ENCODE measurements at places on chromosomes 12 and 14.
A peak's percentile ranks its signal among the peaks of the same experiment; 100 is the strongest.

DNA sequence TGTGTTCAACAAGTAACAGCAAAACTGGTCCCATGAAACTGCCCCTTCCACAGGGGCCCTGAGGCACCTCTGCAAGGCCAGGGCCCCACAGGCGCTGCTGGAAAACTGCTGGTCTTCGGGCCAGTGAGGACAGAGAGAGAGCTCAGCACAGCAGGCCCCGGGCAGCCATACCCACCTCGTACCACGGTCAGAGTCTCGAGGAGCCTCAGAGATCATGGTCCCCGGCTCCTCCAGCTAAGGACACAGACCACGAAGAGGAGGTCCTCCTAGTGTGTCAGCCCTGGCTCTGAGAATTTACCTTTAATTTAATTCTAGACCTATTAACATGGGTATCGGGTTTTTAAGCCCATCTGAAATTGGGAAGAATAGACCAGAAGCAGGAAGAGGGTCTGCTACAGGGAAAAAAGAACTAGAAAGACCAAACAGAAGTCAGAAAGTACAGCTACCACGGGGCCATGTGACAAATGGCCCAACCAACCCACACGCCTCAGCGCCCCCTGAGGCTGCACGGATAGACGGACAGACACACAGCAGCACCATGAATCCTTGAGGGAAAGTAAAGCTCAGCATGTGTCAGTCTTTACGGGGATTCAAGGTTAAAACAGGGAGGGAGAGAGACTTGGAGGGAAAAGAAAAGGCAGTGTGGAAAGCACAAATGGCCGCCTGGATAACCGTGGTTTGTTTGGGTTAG is 22.9 kb downstream of the ANKRD9 start:
- DNase-seq, result no peak

DNA sequence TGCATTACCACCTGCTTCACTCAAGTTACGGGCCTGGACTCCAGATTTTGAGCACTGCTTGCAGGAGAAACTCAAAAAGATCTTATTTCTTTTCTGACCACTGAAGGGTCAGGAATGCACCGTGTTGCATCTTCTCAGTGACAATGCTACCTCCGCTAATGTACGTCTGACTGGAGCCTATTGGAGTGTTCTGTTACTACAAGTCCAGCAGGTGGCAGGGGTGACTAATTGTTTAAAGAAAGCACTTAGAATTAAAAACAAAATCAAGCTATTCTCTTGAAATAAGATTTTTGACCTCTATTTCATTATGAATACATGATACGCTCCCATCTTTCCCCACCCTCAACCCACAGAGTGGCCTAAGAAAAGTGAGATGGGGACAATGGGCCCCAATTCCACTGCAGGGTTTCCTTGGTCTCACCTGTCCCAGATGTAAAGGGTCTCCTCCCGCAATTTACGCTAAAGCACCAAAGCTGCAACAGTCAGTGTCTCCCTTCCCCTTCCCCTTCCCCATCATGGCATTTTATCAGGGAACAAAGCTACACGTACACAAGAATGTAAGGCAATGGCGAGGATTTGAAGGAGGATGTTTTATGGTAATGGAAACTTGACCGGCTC is 2.2 kb downstream of the TBPL2 start:
- DNase-seq, result peak; percentile 15

GRCh38 chr14:31232081-31232480 is 24.5 kb upstream of the HECTD1 start:
- DNase-seq, result no peak

- DNase-seq, result no peak
These were observed 37.7 kb downstream of the CFL2 start for GRCh38 chr14:34676516-34677211.

DNA sequence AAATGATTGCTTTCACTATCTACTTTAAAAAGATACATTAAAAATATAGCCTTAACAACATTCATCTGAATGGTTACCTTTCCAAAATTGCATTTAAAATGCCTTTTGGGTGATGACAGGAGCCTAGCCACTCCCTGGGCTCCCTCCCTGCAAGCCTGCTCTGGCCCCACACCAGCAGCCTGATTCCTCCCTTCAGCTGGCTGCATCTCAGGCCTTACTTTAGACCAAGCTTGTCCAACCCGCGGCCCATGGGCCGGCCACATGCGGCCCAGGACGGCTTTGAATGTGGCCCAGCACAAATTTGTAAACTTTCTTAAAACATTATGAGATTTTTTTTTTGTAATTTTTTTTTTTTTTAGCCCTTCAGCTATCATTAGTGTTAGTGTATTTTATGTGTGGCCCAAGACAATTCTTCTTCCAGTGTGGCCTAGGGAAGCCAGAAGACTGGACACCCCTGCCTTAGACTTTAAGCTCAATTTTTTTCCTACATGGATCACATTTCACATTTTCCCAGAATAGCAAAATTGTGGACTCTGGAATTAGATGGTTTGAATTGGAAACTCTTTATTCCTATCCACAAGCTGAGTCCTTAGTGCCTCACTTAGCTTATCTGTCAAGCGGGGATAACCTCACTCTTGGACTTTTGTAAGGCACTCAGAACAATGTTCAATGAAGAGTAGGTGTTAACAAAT is 124.4 kb downstream of the MYRFL start:
- DNase-seq, result no peak

GRCh38 chr14:95463171-95463901 is 53.1 kb downstream of the SYNE3 start:
- peak; percentile 82 for DNase-seq

DNA sequence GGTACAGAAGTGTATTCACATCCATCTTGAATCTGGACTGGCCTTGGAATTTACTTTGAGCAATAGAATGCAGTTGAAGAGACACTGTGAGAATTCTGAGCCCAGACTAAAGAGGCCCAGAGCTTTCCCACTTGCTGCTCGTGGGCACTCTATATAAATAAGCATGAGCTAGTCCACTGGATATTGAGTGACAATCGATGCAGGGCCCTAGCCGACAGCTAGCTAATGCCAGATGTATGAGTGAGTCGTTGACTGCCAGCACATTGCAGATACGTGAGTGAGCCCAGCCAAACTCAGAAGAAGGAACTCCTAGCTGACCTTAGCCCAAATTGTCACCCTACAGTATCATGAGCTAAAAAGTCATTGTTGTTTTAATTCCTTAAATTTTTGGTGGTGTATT is 24.9 kb downstream of the NAV3 start:
- DNase-seq, result no peak

DNA sequence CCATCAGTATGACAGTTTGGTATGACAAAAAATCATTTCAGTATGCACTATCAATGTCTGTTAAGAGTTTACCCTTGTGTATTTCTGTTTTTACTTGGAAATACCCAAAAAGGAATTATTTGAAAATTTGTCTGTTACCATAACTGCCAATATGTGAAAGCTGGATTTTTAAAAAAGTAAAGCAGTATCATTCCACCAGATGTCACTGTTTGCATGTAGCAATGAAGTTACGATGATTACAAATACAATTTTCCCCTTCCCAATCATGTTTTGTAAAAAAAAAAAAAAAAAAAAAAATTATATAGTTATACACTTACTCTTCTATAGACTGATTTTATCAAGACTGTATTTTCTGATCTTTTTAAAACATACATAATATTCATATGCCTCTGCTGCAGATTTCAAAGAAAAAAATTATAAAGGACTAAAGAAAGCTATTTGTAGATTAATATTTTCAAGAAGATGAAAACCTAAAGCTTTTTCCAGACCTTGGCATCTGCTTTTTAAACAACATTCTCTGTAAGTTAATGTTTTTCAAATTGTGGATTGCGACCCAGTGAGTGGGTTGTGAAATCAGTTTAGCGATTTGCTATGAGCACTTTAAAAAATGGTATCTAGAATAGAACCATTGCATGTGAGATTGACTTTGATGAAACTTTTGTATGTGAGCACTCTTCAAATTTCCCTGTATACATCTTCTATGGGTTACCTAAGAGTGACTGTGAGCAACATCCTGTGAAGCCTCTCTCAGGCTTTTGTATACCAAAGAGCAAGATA is 114.2 kb downstream of the TTC6 start:
- DNase-seq, result no peak

- DNase-seq, result no peak
These were observed 177.0 kb upstream of the VASH1 start for GRCh38 chr14:76584271-76584702.

- no peak for DNase-seq
These were observed 13.4 kb downstream of the AGAP2 start for GRCh38 chr12:57724936-57725740.

DNA sequence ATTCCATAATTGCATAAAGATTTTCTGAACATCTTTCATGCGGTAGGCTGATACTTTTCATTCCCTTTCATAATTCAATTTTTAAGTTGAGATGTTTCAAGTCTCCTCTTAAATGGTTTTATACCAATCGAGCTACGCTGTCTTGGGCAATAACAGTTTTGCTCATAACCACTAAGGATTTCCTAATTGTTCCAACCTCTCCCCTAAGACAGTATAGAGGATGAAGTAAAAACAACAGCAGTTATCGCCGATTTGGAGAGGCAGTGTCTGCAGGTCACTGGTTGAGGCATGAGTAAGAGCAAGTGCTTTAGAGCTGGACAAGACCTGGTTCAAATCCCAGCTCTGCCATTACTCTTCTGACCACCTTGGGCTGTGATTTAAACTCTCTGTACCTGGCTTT is 6.9 kb upstream of the MED13L start:
- no peak for DNase-seq

GRCh38 chr12:51401900-51402299 is 10.7 kb upstream of the GALNT6 start:
- DNase-seq, result no peak

DNA sequence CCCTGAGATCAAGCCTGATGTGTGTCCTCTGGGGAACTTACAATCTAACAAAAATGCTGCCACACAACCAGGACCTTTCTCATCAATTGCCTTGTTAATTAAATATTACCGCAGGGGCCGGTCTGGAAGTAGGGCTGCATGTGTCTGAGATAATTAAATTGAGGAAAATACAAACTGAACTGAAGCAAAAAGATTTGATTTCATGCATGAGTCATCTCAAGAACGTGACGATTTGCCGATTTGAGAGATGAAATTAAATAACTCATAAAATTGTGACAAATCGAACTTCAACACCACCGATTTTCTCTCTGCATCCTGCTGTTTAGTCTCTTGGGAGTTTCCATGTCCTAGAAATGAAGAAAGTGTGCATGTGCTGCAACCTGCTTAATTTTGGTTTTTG is 94.6 kb upstream of the DAAM1 start:
- no peak for DNase-seq

Data from naive thymus-derived CD4-positive, alpha-beta T cell (primary cell).